NCI-H1436 treated with DMSO at 0.1 percent for 48 hours (cell line): ENCODE measurements at places on chromosomes 2 and 18.

DNA sequence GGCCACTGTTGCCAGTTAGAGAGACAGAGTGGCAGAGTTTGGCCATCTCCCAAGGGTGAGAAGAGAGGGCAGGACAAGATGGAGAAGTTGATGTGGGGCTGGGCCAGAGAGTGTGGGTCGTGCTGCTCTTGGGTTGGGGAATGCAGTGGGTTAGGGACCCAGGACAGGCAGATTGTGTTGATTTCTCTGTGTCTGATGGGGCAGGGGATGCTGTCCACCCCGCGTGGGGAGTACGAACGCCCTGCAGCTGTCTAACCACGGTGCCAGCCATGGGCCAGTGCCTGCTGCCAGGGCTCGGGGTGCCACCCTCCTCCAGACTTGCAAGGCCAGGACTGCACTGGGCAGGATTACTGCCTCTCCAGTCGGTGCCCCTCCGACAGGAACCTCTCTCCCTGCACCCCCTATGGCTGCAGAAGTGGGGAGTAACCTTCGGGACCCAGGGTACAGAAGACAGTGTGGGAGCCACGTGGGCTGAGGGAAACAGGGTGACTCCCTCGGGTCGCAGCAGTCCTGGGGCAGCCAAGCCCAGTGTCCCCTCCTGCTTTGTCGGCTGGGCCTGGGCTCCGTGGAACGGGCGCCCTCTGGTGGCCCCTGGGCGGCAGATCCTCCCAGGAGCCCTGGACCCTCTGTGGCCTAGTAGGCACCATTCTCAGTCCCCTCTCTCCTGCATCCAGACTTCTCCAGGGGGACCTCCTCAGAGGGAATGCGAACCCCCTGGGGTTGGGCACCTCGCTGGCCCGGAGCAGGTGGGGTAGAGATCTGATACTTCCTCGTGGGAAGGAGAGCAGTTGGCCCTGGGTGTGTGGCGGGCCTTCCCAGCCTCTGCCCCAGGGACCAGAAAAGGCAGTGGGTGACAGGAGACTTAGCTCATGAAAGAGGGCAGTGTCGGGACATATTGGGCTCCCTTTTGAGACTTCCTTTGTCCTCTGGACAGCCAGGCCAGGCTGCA, 2.7 kb downstream of the GPC1 start:
- DNase-seq = no peak

DNA sequence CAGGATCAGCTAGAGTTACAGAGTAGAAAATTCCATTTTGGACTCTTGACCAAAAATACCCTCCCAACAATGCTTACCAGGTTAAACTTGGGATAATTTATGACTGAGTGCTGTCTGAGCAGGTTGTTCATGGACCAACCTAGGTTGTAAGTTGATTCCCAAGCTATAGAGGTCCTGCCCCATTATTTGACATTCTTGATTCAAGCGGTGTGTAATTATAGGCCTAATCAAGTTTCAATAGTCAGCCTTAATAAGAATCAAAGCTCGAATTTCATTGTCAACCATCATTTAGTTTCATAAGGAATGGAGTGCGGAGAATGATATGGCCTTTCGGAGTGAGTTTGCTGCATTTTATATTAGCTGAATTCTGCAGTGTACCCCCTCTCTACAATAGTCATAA, 152.8 kb upstream of the FIGN start:
- DNase-seq = no peak

DNA sequence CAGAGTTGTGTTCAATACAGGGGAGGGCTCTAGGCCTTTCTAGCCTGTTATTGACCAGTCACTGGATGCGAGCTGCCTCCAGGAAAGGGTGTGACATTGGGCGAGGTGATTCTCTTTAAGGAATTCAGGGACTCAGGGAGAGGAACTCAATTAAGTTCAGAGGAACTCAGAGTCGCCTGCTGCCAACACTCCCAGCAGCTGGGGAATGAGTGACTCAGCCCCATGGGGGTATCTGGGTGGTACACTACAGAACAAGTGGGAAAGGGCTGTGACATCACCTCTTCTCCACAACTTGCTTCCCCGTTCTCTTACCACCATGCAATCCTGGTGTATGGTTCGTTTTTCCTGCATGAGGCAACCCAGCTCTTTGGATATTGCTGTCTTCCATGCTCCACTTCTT, 50.4 kb upstream of the CYRIA start:
- no peak for DNase-seq

DNA sequence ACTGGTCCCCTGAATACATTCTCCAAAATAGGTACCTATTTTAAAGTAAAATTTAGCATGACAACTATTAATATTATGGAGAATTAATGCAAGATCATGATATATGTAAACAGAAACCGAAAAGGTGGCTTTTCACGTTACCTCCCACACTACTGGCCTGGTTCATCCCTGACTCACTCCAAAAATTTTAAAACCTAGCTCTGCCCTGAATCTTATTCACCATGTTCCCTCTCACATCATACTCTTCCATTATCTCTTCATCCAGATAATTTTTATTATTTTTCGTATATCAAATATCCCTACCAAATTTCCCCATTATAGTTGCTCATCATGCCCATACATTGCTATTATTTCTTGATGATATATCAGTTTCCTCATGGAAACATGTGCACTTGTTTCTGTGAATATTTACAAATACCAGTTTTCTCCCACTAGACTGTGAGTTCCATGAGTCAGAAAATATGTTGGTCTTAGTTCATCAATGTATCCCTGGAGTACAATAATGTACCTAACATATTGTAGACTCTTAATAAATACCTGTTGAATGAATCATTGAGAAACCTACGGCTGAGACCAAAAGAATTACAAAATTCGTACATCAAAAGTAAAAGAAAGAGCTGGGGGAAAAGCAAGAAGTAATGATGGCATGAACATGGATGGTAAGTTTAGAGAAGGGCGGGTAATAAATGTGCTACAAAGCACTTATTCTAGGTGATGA, 360.1 kb upstream of the CHAC2 start:
- no peak for DNase-seq

- DNase-seq = no peak
Measured at GRCh38 chr2:71831193-71831577, 316.5 kb downstream of the CYP26B1 start.

DNA sequence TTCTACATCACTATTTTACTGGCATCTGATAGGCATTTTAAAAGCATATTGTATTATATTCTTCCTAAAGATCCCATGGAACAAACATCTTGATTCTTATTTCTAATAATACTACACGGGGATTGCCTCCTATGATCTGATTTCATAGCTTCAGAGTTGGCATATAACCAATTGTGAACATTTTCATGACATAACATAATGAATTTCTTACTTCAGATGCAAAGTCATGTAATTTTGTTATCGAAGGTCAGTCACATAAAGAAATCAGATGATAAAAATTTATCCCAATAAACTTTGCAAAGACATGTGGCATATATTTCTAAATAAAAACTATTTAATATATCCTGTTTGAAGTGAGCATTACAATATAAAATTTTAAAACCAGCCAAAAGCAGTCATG, 93.3 kb downstream of the COL5A2 start:
- DNase-seq = no peak

DNA sequence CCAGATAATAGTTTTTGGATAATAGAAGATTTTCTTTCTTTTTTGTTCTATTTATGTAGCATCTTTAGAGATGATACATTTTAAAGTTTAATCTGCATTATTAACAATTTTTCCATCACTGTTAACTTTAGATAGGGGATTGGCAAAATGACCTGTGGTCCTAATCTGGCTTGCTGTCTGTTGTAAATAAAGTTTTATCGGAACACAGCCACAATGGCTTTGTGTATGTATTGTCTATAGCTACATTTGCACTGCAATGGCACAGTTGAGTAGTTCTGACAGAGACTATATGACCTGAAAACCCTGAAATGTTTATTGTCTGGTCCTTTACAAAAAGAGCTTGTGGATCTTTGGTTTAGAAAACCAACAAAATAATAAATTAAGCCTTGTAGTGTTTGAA, 97.0 kb upstream of the CERS6 start:
- no peak for DNase-seq

- no peak for DNase-seq
Measured at GRCh38 chr2:142545036-142545435, 332.4 kb upstream of the KYNU start.

DNA sequence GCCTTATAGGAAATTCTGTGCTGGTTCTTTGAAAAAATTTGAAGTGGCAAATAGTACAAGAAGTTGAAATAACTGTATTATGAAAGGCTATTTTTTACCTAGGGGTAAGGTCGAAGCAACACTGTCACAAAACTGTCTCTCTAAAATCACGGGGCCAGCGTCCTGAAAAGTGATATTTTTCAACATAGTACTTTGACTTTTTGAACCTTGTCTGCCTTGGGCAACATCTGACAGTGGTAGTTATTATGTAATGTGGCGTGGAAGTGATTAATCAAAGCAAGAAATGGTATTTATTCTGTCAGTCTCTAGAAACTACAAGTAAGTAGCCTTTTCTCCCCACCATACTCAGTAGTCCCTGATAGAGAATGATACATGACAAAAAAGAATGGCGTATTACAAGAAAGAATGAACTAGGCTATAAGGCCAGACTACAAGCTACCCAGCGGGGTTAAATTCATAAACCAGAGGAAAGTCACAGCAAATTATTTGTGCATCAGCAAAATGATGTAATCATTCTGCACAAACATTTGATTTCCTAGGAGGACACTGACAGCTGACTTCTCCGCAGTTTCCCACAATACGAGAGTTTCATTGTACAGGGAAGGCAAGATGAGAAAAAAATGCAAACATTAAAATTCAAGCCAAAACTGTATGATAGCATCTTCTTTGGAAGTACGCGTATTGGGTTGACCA, 9.8 kb downstream of the GEN1 start:
- no peak for DNase-seq

GRCh38 chr18:34929336-34929780, 111.9 kb upstream of the MAPRE2 start:
- no peak for DNase-seq

DNA sequence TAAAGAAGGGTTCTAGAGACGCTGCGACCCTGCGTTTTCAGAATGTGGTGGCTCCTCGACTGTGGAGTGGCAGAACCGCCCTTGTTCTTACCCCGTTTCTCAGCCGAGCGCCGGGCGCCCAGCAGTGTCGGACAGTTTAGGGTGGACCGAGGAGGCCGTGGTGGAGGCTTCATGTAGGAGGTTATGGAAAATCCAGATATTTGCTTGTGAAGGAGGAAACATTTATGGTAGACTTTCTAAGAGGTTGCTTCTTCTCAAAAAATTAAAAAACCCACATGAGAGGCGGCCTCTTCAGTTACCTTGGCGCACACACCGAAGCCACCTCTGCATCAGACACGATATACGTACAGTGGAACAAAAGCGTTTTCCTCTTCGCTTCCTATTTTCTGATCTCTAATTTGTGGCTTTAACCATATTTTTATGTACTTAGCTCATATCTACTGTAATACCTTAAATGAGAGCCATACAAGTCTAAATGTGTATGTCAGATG, 120.8 kb downstream of the NFATC1 start:
- DNase-seq = no peak

DNA sequence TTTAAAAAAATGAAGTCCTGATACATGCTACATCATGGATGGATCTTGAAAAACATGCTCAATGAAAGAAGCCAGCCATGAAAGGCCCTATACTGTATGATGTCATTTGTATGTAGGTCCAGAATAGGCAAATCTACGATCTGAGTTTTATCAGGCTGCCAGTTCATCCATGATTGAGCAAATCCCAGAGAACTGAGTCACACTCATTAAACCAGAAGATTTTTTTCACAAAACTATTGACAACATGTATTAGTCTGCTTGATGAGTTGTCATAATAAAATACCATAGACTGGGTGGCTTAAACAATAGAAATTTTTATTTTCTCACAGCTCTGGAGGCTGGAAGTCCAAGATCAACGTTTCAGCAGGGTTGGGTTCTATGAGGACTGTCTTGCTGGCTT, 130.7 kb downstream of the MREG start:
- DNase-seq = no peak

GRCh38 chr2:138094031-138094430, 129.8 kb downstream of the HNMT start:
- no peak for DNase-seq

DNA sequence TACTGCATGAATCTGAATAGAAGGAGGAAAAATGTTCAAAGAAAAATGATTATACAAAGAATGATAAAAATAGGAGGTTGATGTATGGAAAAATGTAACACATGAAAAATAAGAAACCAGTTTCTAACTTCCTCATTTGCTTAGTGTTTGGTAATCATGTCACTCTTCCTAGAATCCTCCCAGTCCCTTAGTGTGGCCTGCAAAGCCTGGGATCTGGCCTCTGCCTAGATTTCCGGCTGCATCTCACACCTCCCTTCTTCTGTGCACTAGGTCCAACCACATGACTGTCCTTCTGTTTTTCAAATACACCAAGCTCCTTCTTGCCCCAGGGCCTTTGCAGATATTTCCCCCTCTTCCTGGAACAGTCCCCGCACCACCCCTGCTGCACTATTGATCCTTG, 76.8 kb upstream of the RBMS1 start:
- no peak for DNase-seq

DNA sequence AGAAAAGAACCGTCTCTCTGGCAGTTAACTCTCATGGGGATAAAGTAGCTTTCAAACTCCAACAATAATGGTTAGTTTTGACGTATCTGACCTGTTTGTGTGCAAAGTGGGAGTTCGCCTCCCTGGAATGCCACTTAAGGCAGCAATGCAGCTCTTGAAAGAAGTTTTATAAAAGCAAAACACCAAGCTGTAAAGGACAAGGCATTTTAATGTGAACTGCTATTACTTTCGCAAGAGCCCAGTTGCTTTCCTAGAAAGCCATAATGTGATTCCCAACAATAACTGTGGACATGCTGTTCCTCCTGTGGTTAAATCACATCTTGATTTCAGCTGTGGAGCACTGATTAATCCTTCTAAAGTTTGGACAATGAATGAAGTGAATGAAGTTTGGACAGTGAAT, 303.7 kb downstream of the PTPRM start:
- no peak for DNase-seq

DNA sequence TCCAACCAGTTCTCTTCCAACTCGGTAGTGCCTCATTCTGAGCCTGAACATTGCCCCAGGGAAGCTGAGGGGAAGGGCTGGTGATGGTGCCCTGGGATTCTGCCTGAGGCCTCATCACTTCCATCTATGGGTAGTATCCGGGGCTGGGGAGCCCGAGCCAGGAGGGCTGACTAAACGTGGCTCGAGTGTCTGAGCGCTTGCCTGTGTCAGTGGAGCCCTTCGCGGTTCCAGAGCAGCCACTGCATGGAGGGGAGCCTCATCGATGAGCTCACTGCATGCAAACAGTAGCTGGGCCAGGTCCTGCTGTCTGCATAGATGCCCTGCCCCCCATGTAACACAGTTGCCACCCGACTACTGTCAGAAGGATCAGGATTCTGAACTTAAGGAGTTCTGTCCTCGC, 129.3 kb downstream of the GLI2 start:
- DNase-seq = no peak

GRCh38 chr18:11488175-11488574, 121.2 kb upstream of the SLC35G4 start:
- DNase-seq = no peak

DNA sequence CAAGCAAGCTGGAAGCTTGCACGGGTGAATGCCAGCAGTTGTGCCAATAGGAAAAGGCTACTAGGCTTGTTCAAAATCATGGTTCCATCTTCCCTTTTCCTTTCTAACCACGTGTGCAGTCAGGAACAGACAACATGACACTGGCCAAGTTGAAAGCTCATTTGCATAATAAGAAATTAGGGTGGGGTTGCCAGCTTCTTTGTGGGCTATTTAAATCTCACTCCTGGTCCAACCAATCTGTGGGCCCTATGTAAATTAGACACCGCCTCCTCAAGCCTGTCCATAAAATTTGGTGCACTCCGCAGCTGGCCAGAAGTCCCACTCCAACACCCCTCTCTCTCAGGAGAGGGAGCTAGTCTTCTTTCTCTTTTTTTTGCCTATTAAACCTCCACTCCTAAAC, 1948.4 kb upstream of the PIK3C3 start:
- DNase-seq = no peak

- no peak for DNase-seq
Measured at GRCh38 chr2:214076527-214076926, 334.3 kb upstream of the VWC2L start.
